Stimulated activated CD4-positive, alpha-beta T cell treated with anti-CD3 and anti-CD28 coated beads, Interleukin-12 subunit alpha, Interleukin-12 subunit beta, amount 100 ng/mL, for 24 hours (primary cell): ENCODE measurements at places on chromosomes 5 and 9.

DNA sequence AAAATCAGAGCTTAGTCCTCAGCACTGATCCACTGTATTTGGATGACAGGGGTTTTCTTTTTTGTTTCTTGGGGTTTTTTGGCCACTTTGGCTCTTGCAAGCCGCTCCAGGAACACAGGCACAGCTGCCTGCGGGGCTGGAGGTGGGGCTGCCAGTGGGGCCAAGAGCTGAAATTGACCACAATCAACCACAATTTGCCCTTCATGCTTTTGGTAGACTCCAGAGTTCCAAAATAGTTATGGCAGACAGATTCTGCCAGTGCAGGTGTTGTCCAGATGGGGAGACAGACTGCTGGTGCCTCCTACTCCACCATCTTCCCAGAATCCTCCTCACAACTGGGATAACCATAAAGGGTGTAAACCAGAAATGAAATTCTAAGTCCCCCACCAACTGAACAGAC lies 36.5 kb downstream of the PLEKHG4B start:
- DNase-seq: no peak

- peak; percentile 11 for DNase-seq
Measured at GRCh38 chr9:3526997-3527940, 1.5 kb upstream of the RFX3 start.

GRCh38 chr9:108078375-108078774 lies 588.8 kb upstream of the KLF4 start:
- DNase-seq: no peak

GRCh38 chr5:97839341-97840086 lies 656.5 kb upstream of the RIOK2 start:
- no peak for DNase-seq

DNA sequence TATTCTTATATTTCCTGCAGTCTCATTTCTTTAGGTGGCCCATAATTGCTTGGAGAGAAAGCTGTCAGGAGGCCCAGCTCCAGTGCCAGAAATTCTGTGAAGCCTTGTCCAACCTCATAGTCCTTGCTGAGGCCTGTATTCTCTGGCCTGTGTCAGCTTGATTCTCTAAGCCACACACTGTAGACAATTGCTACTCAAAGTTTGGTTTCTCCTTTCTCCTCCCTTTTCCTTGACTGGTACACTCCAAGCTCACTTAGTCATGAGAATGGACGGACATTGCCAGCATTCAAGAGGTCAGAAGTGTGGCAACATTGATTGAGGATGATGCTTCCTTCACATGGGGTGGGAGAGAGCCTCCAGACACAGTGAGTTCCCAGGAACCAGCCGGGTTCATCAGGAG lies 71.3 kb upstream of the CXCL14 start:
- no peak for DNase-seq

DNA sequence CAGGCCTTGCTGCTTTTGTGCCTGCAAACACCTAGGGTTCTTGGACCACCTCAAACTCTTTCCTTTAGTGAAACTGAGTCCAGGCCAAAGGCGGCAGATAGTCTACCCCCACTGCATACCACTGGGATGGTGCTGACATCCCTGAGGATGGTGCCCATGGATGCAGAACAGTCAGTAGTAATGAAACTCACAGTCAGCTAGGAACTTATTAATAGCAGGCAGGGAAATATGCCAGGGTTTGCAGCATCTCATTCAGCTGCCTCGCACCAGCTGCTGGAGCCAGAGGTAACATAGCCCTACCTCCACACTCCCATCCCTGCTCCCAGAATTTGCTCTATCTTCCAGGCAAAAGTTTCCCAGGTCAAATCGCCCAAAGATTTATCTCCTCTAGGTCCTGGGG lies 189.1 kb downstream of the SREK1 start:
- DNase-seq: no peak

- no peak for DNase-seq
Measured at GRCh38 chr5:131384616-131385214, 120.9 kb downstream of the CDC42SE2 start.

DNA sequence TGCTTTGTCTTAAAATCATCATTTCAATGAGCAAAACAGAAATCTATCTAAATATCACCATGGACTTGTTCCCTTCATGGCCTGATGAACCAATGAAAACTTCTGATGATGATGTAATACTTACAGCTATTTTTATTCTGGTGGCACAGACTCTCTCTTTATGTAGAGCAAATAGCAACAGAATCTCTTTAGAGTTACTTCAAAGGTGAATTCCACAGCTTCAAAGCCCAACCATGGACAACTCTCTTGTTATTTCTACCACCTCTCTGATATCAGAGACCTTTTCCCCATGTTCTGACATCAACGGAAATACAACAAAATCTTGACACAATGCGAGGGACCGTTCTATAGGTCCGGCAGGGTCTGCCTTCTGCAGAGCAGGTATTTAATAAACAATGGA lies 70.1 kb downstream of the RETREG1 start:
- no peak for DNase-seq

DNA sequence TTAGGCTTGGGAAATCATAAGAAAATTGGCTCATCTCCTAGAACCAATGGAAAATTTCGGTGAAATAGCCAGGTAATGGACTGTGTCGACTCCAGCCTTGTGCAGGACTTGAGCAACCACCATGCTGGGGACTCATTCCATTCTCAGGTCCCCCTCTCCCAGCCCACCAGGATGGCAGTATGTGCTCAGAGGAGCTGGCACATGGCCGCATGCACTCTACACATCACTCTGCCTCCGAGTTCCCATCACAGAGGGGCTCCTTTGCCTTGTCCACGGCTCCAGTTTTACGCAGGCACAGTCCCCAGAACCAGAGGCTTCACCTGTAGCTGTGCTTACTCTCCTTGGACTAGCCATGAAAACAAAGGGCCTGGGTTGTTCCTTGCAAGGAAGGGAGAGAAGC lies 149.3 kb downstream of the PAX5 start:
- no peak for DNase-seq

- DNase-seq: no peak
Measured at GRCh38 chr5:55853818-55854217, 2.7 kb downstream of the IL31RA start.

GRCh38 chr5:41637869-41638268 lies 127.5 kb upstream of the PLCXD3 start:
- DNase-seq: no peak

DNA sequence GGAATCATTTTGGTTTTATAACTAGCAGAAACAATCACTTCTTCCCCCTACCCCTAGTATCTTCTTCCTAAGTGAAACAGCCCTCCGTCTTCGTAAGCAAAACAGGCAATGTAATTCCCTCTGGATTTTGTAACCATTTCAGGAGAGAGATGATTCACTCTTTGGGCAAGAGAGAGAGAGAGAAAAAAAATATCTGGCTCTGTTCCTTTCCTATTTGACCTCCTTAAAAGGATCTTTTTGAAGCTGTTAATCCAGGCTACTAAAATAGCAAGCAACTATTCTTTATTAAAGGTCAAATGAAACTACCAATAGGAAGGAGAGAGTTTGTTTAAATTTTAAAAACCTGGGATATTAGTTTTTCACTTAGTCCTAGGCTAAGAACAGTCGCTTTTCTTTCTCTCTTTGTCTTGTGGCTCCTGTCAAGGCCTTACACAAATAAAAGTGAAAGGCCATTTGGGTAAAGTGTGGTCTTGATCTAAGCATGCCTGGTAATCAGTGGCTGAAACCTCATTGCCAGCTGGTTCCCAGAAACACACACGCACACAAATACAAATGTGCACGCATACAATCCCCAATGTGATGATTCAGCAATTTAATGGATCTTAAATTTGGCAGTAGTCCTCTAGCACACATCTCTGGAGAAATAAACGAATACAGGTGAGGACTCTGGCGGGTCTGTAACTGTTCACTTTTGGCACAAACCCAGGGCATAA lies 70.2 kb downstream of the PRUNE2 start:
- no peak for DNase-seq

DNA sequence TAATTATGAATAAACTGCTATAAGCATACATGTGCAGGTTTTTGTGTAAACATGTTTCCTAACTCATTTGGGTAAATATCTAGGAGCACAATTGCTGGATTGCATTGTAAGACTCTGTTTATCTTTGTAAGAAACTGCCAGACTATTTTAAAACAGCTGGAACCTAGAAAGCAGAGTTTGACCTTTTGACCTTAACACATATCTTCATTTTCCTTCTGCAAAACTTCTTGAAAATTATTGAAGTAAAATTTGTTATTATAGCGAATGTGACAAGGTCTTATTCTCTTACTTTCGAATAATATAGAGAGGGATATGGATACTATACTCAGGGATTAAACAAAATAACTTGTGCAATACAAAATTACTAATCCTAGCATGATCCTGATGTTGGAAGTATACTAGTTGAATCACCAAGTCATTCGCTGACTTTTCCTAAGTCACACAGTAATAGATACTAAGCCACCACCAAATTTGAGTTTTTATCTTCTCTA lies 3.2 kb upstream of the ANXA1 start:
- no peak for DNase-seq

GRCh38 chr5:133663397-133664054 lies 51.2 kb upstream of the FSTL4 start:
- DNase-seq: no peak

- no peak for DNase-seq
Measured at GRCh38 chr5:176692326-176692725, 45.0 kb downstream of the TSPAN17 start.

GRCh38 chr9:132769906-132770769 lies 99.9 kb downstream of the GTF3C4 start:
- no peak for DNase-seq

DNA sequence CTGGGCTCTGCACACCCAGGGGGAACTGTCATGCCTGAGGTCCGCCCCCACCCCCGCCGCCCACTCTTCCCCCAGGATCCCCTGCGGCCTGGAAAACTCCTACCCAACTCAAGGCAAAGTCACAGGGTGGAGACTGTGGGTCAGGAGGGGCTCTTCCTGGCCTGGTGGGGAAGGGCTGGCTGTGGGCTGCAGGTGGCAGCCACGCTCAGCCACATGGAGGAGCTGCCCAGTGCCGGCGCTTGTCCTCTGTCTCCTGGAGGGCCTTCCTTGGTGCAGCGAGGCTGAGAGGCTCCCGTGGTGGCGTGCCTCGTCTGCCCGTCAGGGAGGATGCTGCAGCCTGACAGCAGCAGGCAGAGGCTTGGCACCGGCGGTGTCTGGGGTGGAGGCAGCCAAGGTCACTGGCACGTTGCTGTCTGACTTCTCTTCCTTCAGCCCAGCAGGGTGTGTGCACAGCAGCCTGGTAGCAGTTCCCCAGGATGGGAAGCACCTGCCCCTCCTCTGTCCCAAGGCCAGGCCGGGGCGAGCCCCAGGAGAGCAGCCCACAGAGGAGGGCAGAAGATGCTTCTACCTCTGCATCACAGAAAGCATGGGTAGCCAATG lies 78.1 kb downstream of the ADAMTS2 start:
- DNase-seq: no peak

GRCh38 chr9:129473523-129474244 lies 147.2 kb downstream of the C9orf50 start:
- DNase-seq: no peak

DNA sequence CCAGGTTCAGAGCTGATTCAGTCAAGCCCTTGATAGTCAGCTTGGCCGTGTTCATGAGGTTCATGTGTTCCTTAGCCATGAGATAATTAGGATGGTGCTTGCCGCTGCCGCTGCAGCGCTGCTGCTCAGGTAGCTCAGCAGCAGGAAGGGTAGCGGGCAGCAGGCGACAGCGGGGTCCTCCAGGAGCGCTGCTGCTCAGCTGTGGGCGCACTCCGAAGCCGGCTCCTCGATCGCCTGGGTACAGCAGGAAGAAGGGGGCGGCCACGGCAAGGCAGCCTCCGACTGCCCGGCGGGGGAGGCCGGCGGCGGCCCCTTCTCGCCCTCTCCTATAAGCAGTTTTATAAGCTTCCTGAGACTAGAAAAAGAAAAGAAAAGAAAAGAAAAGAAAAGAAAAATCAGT lies 1253.6 kb downstream of the EFNA5 start:
- no peak for DNase-seq

DNA sequence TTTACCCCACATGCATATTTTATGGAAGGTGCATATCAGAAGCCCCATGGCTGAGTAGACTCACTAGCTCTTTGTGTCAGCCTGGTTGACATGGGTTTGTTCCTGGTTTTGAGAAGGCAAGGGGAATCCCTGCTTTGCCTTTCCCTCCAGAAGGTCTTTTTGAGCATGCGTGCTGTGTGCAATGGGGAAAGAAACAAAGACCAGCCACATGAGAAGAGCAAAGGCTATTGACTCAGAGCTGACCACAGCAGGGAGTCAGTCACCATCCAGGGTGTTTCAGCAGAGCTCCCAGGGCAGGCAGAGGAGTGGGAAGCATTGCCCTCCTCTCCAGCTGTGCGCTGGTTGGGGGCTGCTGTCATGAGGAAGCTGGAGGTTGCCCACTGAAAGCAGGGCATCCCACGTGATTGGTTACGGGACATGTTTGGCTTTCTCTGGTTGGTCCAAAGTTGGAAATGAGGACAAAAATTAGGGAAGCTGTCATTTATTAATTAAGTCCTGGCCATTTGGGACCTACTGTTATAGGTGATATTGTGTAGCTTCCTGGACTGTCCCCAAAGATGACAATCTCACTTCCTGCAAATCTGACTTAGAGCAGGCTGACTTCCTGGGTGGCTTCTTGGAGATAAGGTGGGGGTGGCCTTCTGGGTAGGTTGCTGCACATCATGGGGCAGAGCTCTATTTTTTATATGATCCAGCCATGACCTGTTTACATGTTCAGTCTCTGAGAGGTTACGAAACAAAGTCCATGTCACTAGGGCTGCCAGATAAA lies 48.9 kb upstream of the TDRD7 start:
- DNase-seq: no peak

GRCh38 chr9:98823666-98824334 lies 16.3 kb downstream of the GALNT12 start:
- DNase-seq: no peak

- no peak for DNase-seq
Measured at GRCh38 chr9:73813546-73813945, 661.9 kb downstream of the ANXA1 start.

DNA sequence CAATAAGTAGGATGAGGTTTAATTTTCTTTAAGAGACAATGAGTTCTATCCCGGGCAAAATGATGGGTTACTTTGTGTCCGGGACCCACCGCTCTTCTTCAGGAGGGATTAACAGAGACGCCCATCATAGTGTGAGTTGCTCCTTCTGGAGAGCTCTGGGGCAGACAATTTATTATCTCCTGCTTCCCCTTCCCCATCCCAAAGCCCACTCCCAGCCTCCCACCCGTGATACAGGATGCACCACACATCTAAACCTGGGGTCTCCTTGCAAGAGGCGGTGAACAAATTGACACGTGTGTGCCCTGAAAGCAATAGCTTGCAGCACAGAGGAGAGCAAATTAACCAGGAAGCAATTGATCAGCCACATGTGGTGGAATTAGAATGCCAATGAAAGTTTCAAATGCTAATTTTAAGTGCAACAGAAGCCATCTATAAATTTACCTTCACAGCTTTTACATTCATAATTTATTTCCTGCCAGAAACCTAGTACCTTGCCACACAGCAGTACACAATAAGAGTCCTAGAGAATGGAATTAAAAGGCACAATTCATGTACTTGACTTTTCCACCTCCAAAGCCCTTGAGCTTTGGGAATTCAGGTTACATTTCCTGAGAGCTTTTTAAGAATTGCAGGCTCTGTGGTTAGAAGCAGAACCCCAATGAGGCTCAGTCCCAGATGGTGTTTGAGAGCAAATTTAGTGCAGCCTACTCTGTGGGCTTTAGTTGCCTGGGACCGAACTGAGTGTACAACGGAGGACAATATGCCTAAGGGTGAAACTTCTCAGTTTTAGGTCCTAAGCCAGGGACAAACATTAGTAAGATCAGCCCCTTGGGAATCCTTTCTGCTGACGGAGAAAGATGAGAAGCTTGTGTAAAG lies 399.6 kb downstream of the MED10 start:
- no peak for DNase-seq
